ENCODE measurements at places on chromosomes 4 and X. TPM values are rescaled to one million over a fixed set of nuclear protein-coding genes. Genes with fewer than 3 reads are reported as not detected.

DNA sequence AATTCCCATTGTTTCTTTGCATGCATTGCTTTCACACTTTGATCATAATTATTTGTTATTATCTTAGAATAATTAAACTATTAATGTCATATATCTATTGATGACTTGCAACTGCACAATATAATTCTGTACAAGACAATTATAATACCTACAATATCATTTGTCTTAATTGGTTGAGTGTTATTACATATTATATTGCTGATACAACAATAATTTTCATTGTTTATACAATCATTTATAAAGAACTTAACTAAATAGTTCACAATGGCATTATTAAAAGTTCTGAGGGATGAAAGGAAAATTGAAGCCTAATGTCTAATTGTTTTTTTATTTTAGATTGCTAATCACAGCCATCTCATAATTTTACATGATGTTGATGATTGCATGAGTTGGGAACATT lies 227.6 kb downstream of the GALNTL6 start:
- DNase-seq: no peak
- H3K27me3 ChIP-seq: no peaks in the 10 kb centered on the region
- no peak overlapping the region for H3K4me3 ChIP-seq

The PPP4R3C gene
- total RNA-seq: not detected

- peak; percentile 13 for DNase-seq
- H3K36me3 ChIP-seq: no peaks in the 10 kb centered on the region
- H3K27me3 ChIP-seq: no peaks in the 10 kb centered on the region
- no peak overlapping the region for H3K27ac ChIP-seq
- H3K4me3 ChIP-seq: no peak overlapping the region
- H3K4me1 ChIP-seq: no peaks in the 10 kb centered on the region
Measured at GRCh38 chrX:11143931-11144678, 33.0 kb downstream of the HCCS start.

- H3K36me3 ChIP-seq: no peaks in the 10 kb centered on the region
- no peak for DNase-seq
- peak overlapping the region; percentile 78 for H3K27ac ChIP-seq
- H3K27me3 ChIP-seq: no peaks in the 10 kb centered on the region
- H3K4me1 ChIP-seq: peaks cover 33% of the 10 kb centered on the region
Measured at GRCh38 chrX:16604337-16604736, 45.6 kb upstream of the S100G start.

The NAP1L2 gene
- total RNA-seq: 4.2 TPM

DNA sequence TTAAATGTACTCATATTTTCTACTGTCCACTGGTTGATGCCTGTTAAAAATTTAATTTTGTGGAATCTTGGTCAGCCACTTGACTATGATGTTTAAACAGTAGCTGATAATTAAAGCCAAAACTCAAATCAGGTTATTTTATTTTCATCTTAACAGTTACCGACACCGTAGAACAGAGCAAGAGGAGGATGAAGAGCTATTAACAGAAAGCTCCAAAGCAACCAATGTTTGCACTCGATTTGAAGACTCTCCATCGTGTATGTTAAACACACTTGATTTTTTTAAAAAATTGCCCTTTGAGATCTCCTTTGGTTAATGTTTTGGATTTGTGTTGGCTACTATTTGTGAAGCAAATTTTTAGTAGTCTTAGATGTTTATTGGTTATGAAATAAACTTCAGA lies 10.7 kb downstream of the SMARCA5 start:
- H3K27me3 ChIP-seq: no peaks in the 10 kb centered on the region
- peaks cover 95% of the 10 kb centered on the region for H3K36me3 ChIP-seq
- no peaks in the 10 kb centered on the region for H3K4me1 ChIP-seq
- DNase-seq: no peak
- H3K4me3 ChIP-seq: no peak overlapping the region

DNA sequence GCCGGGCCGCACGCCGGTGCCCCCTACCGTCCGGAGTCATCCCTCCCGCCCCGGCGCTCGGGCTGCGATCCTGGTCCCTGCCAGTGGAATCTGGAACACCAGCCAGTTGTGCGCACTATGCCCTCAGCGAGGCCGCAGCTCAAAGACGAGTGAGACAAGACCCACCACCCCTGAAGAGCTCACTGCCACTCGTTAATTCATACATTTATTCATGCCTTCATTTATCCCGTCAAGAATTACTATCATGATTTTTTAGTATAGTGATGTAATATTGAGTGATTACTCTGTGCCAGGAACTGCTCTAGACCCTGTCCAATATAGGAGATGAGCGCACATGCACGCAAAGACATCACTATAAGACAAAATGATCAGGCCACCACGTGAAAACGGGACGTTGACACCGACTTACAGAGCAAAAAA lies 247 bp upstream of the PPA2 start:
- H3K27me3 ChIP-seq: no peaks in the 10 kb centered on the region
- peak overlapping the region; percentile 92 for H3K4me3 ChIP-seq
- H3K36me3 ChIP-seq: no peaks in the 10 kb centered on the region

DNA sequence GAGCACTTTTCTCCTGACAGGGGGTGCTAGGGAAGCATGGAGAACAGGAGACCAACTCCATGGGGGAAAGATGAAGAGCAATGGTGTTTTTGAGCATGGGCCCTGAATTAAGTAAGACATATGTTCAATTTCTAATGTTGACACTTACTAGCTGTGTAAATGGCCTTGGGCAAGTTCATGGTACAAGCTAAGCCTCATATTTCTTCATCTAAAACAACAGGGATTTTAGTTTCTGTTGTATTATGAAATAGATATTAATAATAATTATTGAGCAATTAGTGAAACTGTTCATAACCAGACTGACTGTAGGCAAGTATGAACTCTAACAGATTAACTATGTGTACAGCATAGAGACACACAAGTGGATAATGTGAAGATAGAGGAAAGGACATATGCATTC lies 515.0 kb upstream of the FAT1 start:
- no peak for DNase-seq
- no peaks in the 10 kb centered on the region for H3K27me3 ChIP-seq
- H3K27ac ChIP-seq: no peak overlapping the region

GRCh38 chr4:87103691-87104187 lies 116.7 kb downstream of the KLHL8 start:
- peaks cover 23% of the 10 kb centered on the region for H3K36me3 ChIP-seq
- H3K27me3 ChIP-seq: no peaks in the 10 kb centered on the region
- H3K4me3 ChIP-seq: no peak overlapping the region
- H3K27ac ChIP-seq: peak overlapping the region; percentile 78
- peaks cover 16% of the 10 kb centered on the region for H3K4me1 ChIP-seq

The FAM236C gene
- not detected for total RNA-seq

- H3K36me3 ChIP-seq: no peaks in the 10 kb centered on the region
- no peak overlapping the region for H3K4me3 ChIP-seq
- H3K27ac ChIP-seq: no peak overlapping the region
Measured at GRCh38 chr4:43564591-43564990, 672.1 kb downstream of the GRXCR1 start.

GRCh38 chrX:16212436-16212835 lies 45.2 kb downstream of the MAGEB17 start:
- H3K36me3 ChIP-seq: no peaks in the 10 kb centered on the region
- peak; percentile 3 for DNase-seq
- no peak overlapping the region for H3K4me3 ChIP-seq
- no peak overlapping the region for H3K27ac ChIP-seq
- H3K27me3 ChIP-seq: no peaks in the 10 kb centered on the region

The HMGB3 gene
- total RNA-seq: 5.4 TPM

GRCh38 chr4:41000356-41000755 lies 214.0 kb downstream of the APBB2 start:
- DNase-seq: no peak
- H3K36me3 ChIP-seq: no peaks in the 10 kb centered on the region
- H3K4me1 ChIP-seq: no peaks in the 10 kb centered on the region
- H3K4me3 ChIP-seq: no peak overlapping the region

DNA sequence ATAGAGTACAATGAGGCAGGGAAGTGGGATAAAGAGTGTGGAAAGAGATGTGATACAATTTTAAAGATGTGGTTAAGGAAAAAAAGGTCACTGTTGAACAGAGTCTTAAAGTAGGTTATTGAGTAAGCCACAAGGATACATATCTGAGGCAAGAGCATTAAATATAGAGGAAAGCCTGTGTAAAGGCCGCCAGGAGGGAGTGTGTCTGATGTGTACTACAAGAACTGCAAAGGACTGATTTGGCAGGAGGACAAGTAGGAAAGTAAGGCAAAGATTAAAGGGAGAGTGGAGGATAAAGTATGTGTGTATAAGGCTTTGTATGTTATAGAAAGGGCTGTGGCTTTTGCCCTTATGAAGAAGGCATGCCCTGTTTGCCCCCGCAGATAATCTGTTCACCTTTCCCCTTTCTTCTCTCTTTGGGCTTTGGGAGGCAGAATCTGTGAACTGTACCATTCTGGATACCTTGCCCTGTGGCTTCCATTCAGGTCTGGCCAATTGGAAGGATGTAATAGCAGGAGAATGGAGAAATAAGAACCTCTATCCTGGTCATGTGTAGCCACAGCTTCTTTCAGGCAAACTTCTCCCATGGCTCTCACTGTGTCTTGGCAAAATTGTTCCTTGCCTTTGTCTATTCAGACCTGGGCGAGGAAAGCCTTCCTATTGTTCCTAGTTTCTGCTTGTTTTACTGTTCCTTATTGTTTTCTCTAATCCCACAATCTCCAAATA lies 68.9 kb upstream of the FAM47B start:
- no peak for DNase-seq
- no peak overlapping the region for H3K4me3 ChIP-seq
- H3K4me1 ChIP-seq: no peaks in the 10 kb centered on the region
- no peaks in the 10 kb centered on the region for H3K27me3 ChIP-seq
- H3K36me3 ChIP-seq: no peaks in the 10 kb centered on the region

The CACNA1F gene
- 1.2 TPM for total RNA-seq

DNA sequence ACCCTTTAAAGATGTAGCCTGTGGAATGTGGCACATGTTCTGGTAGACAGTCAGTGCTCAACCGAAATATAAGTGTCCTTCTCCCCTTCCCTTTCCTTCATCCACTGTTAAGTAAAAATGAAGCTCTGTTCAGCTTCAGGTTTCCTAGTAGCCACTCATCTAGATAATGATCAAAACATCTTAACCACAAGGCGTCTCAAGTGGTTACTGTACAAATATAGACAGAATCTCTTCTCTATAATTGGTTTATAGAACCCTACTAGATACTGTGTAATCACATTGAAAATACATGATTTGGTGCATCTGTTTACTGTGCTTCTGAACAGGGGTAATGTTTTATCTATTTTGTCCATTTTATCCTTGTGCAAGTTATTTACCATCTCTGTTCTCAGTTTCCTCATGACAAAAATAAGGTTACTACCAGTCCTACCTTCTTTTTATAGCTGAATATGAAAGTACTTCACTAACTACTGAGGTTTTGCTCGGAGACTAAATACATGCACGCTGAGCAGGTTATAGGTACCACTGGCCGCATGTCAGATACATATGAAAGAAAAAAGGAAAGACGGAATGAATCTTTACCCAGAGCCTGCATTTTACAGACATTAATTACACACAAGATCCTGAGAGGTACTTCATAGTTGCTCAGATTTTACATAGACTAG lies 20.3 kb upstream of the SLC25A4 start:
- H3K4me3 ChIP-seq: no peak overlapping the region
- peaks cover 8% of the 10 kb centered on the region for H3K4me1 ChIP-seq

DNA sequence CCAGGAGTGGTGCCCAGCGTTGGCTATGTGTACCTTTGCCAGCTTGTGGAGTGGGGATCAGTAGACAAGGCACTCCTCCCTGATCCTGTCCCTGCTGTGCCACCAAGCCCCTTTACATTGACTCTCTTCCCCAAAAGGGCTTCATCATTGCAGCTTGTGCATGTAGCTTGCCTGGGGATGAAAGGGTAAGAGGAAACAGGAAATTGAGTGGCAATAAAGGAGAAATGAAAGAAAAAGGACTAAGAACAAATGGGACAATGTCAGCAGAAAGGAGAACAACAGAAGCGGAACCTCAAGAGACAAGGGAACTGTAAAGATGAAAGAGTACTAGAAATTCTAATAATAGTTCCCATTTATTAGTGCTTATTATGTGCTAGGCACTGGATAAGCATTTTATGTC lies 8.7 kb upstream of the IL13RA1 start:
- no peak for DNase-seq
- H3K4me3 ChIP-seq: no peak overlapping the region
- H3K36me3 ChIP-seq: no peaks in the 10 kb centered on the region

The PABPC5 gene
- total RNA-seq: not detected

GRCh38 chr4:38162240-38162784 lies 202.1 kb downstream of the PTTG2 start:
- H3K27me3 ChIP-seq: no peaks in the 10 kb centered on the region
- H3K36me3 ChIP-seq: no peaks in the 10 kb centered on the region
- no peak overlapping the region for H3K4me3 ChIP-seq
- peaks cover 16% of the 10 kb centered on the region for H3K4me1 ChIP-seq

- H3K4me3 ChIP-seq: no peak overlapping the region
- H3K27ac ChIP-seq: no peak overlapping the region
Measured at GRCh38 chrX:14508025-14508690, 21.2 kb upstream of the GLRA2 start.

- H3K4me1 ChIP-seq: peaks cover 41% of the 10 kb centered on the region
- H3K27me3 ChIP-seq: peaks cover 40% of the 10 kb centered on the region
- DNase-seq: peak; percentile 37
- H3K27ac ChIP-seq: no peak within 1 kb of the TSS
- H3K36me3 ChIP-seq: no peaks in the 10 kb centered on the region
Measured at GRCh38 chrX:72305286-72306084, at the start of gene CITED1. Gene CITED1, minus strand, starts transcription at chrX:72305914. Its CDS starts 3,045 bp downstream, at chrX:72302869.

GRCh38 chr4:176921256-176921655 lies 128.5 kb upstream of the VEGFC start:
- H3K4me1 ChIP-seq: no peaks in the 10 kb centered on the region
- H3K4me3 ChIP-seq: no peak overlapping the region
- no peak overlapping the region for H3K27ac ChIP-seq
- no peak for DNase-seq
- no peaks in the 10 kb centered on the region for H3K36me3 ChIP-seq
- H3K27me3 ChIP-seq: no peaks in the 10 kb centered on the region

DNA sequence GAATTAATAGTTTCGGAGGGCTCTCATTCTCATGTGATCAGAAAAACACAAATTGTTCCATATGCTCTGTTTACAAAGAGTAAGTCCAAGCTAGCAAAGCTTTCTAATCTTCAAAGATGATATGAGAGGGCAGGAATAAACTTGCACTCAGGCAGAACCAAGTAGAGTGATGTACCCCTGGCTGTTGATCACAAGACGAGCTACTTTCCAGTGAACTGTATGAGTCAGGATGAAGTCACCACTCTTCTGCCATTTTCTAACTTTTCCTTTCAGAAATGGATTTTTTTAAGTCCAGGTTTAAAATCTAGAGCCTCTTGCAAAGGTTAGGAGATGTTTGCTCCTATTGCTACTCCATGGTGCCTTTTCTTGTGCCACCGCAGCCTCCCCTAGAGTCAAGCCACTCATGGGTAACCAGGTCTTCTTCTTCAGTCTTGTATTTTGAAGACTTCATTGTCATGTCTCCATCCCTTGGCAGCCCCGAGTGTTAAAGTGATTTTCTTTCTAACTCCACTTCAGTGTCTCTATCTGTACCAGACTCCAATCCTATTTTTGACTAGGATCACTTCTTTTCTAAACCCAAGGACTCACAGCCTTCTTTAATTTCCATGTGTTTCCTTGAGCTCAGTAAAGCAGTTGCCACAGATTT lies 171.9 kb upstream of the GALNT7 start:
- H3K27me3 ChIP-seq: peaks cover 3% of the 10 kb centered on the region
- no peaks in the 10 kb centered on the region for H3K4me1 ChIP-seq
- no peak overlapping the region for H3K4me3 ChIP-seq

- no peak overlapping the region for H3K4me3 ChIP-seq
- no peaks in the 10 kb centered on the region for H3K36me3 ChIP-seq
Measured at GRCh38 chrX:53294024-53294648, 12.8 kb upstream of the IQSEC2 start.

Data from CD4-positive, alpha-beta T cell (primary cell).